Daoy (cell line): ENCODE measurements at places on chromosomes 1 and 21. TPM values are rescaled to one million over a fixed set of nuclear protein-coding genes. Genes with fewer than 3 reads are reported as not detected.

The OR2T33 gene
- 0.57 and 1.7 TPM in 2 replicates for total RNA-seq

DNA sequence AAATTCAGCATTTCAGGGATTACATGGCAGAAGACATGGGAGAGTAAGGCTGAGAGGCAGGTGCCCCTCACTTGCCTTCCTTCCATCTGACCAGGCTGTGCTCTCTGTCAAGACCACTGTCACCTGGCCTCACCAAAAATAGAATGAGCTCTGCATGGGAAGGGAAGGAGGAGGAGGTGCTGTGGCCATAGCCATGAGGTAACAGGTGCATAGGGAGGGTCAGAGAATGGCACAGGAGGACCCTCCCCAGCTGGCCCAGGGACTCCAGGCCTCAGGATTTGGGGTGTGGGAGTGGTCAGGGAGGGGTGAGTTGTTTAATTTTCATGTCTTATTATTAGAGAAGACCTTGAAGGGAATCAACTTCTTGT lies 192.3 kb downstream of the FCRL5 start:
- DNase-seq: no peak

- DNase-seq: no peak
These were observed 41.3 kb downstream of the ZNF281 start for GRCh38 chr1:200368556-200368955.

DNA sequence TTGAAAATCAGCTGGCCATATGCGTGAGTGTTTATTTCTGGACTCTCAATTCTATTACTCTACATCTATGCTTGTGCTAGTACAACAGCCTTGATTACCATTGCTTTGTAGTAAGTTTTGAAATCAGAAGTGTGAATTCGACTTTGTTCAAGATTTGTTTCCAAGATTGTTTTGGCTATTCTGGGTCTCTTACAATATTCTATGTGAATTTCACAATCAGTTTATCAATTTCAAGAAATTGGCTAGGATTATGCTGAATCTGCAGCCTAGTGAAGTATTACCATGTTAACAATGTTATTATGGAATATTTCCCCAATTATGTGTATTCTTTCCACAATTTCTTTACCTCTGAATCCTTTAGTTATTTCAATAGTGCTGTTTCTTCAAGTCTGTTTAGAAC lies 19.5 kb downstream of the SFPQ start:
- DNase-seq: no peak

- no peak for DNase-seq
These were observed 4.2 kb downstream of the OR2T1 start for GRCh38 chr1:248406721-248407692.

DNA sequence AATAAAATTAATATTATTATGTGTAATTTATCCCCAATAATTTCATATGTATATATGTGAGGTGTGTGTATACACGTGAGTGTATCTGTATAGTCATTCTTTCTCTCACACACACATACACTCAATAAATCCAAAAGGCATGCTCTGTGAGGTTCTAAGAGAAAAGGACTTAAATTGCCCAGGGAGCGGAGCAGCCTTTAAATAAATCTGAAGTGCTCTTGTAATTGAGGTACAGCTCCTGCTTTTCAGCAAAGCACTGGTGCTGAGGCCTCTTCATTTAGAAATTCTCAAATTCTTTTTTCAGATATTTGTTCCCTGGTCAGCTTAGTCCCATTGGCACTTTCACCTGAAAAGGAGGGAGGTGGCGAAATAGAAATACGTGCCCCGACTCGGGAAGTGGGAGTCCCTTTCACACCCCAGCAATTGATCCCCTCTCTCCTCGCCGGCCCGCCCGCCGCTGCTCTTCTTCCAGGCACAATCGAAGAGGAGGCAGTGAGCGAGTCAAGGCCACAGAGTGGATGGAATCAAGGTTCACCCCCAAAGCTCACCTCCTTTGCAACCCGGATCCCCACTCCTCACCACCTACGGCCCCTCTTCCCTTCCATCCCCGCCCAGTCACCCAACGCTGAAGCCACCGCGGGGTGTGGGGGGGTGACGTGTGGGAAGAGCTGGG lies 944 bp downstream of the PLPPR5 start:
- no peak for DNase-seq

DNA sequence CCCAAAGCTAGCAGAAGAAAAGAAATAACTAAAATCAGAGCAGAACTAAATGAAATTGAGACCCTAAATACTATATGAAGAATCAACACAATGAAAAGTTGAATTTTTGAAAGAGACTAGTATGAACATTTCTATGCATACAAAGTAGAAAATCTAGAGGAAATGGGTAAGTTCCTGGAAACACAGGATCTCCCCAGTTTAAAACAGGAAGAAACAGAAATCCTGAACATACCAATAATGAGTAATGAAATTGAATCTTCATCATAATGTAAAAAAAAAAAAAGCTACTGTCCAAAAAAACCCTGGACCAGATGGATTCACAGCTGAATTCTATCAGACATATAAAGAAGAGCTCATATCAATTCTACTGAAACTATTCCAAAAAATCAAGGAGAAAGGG lies 233.5 kb downstream of the PLPP3 start:
- no peak for DNase-seq

- no peak for DNase-seq
These were observed 262.3 kb downstream of the FAF1 start for GRCh38 chr1:50697440-50698421.

The USH2A gene
- under 0.01 TPM in 1 of 2 replicates, not detected in the other for total RNA-seq

DNA sequence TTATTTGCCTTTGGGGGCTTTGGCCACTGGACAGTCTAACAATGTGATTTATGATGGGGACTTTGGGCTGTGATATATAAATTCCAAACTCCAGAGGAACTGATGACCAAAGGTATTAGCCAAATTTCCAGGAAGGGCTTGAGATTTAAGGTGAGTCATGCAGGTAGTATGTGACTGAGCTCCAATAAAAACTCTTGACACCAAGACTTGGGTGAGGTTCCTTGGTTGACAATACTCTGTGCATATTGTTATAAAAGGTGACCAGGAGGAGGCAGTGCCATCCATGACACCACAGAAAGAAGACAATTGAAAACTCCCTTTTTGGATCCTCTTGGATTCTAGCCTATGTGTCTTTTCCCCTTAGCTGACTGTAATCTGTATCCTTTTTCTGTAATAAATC lies 392.7 kb upstream of the LRRC7 start:
- DNase-seq: no peak

DNA sequence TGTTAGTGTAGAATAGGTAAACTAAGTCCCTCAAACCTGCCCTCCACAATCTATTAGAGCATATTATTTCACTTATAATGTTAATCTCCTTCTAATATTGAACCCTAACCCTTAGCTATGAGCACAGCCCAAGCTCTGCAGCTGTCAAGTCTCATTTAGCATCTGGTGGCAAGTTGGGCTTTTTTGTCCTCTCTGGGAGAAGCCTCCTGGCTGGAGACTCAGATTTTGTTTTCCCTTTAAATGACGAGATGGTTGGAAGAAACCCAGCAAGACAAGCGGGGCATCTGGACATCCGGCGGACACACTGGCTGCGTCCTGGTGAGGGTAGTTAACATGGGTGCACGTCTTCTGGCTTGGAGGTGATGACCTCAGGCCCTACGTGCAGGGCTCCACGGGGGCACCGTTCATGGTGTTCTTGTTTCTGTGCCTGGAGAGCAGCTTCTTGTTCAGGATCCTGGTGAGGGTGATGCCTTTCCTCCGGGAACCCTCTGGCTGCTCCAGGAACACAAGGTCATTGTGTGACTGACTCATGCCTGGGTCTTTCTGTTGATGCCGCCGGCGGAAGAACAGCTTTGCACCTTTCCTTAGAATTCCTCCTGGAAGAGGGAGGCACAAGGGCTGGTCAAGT lies 9.7 kb upstream of the PRDM15 start:
- DNase-seq: no peak

GRCh38 chr21:42337830-42338728 lies 12.7 kb downstream of the TFF2 start:
- DNase-seq: peak; percentile 83
